Thymus (tissue), 14 donors: ENCODE measurements at places on chromosomes 7 and 10.

- DNase-seq, result no peak
Measured at GRCh38 chr7:132428247-132428919, 147.9 kb downstream of the PLXNA4 start.

GRCh38 chr7:134449680-134450079 is 9.2 kb downstream of the AKR1B1 start:
- no peak for DNase-seq

DNA sequence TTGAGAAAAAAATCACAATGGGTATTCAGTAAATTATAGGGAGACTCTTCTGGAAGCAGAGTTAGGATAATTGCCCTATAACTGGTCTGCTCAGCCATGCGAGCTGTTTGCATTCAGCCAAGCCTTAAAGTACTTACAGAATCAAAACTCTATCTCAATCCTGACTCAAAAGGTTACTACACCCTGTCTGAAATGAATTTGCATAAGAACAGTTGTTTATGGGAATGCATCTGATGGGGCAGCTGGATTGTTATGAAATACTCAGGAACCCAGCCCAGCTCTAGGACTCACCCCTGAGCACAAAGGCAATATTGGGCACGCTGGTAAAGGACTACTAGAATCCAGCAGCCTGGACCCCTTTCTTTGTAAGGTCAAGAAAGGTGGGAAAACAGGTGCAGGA is 38.8 kb downstream of the AKR1B15 start:
- DNase-seq, result no peak

- DNase-seq, result no peak
Measured at GRCh38 chr10:84523526-84523925, 195.1 kb downstream of the CCSER2 start.

DNA sequence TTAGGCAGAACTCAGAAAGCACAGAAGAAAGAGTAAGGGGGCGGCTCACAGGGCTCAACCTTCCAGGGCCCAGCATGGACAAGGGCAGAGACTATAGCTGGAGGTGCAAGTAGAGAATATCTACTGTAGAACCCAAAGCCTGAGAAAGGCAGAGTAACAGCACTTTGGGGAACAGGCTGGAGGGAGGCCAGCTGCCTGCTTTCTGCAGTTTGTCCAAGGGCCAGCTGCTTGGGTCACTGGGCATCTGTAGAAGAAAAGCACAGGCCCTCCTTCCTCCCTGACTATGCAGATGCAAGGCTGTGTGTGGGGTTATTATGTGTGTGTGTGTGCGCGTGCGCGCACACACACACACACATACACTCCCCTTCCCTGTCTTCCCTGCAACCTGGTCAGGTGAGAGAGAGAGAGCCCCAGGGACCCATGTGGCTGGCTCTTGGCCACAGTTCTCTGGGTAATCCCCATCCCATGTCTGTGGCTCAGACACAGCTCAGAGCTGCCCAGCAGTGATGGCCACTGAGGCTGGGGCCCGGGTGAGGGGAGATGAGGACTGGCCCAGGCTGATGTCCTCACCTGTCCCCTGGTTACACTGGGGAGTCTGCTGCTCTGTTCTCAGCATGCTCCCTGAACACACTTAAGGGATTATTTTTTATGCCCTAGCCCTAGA is 9.0 kb downstream of the ADRA2A start:
- DNase-seq, result no peak

GRCh38 chr10:122113161-122113944 is 124.4 kb downstream of the TACC2 start:
- DNase-seq, result no peak

GRCh38 chr7:145633513-145633912 is 483.1 kb upstream of the CNTNAP2 start:
- DNase-seq, result no peak

DNA sequence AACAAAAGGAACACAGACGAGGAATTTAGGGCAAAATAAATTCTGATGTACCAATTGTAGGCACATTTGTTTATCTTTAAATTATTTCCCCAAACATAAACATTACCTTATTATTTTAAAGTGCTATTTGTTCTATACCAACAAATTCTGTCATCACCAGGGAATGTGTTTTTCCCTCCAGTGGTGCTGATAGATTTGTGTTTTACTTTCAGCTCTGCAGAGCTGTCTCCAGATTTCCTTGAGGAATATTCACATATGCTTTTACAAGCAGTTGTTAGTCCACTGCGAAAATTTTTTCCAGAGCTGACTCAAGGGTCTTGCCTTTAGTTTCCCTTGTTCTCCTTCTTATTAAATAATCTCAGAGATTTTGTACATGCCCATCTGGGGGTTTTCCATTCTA is 362.8 kb downstream of the PHF14 start:
- no peak for DNase-seq

- DNase-seq, result no peak
Measured at GRCh38 chr7:44439926-44440325, 50.5 kb downstream of the NUDCD3 start.

DNA sequence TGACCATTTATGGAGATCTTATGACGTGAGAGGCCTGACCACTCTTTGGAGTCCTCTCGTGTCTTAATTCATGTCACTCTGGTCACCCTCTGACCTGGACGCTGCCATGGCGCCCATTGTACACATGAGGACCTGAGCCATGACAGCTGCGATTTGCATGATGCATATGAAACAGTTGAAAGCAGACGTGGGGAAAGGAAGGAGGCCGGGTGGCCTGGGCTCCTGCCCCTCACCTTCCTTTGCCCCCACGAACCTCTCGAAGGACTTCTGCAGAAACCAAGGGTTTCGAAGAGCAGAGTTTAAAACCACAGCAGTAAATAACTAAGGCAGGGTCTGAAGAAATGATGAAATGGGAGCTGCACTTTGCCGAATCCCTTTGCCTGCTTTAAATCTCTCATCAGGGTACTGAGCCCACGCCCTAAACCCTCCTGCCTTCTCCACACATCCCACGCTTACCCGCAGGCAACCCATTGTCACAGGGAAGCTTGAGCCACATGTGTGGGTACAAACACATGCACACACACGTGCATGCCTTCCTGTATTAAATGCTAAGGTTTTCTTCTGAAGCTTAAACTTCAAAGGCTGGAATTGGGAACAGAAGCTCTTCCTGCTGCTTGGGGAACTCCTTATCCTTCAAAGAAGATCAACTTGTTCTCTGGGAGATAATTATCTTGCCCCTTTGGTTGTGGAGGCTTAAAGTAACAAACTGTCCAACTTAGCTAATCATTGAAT is 11.7 kb upstream of the CALML3 start:
- peak; percentile 44 for DNase-seq

DNA sequence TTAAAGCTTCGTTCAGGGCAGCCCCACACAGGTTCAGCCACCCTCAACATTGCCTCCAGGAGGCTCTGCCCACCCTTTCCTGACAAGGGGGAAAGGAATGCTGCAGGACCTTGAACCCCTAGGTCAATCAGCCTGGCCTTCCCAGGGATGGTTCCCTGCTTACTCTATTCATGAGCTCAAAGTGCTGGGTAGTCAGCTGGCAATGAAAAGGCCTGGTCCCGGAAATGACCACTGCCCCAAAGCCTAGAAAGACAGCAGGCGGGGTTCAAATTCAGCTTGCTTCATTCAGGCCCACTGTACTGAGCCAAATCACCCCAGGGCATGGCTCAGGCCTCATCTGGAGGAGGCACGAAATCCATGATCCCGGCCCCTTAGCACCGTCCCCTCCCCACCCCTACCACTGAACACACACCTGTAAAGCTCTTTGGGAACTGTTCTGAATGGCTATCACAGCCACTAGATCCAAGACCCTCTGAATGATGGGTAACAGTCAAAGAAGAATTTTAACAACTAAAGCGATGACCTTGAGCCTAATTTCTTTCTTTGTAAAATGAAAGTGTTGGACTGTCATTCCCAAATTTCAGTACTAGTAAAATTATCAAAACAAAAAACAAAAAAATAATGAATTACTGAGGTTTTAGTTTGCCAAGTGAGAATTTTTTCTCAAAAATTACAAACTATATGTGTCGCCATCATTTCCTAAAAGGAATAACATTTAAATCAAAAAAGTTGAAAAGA is 1.0 kb downstream of the URGCP start:
- DNase-seq, result no peak

DNA sequence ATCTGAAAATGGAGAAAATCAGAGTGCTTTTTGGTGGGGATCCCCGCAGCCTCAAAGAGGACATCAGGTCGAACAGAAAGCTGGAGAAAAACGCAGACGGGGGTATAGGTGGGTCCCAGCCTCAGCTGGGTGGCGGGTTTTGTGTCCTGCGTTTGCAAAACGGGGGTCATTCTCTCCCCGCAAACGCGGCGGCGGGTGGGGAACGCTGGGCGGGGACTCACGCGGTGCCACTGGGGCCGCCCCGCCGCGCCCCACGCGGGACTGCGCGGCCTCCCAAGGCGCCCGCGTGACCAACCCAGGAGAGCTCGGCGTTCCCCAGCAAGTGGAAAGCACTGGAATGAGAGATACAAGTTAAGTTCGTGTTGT is 806 bp upstream of the VIPR2 start:
- no peak for DNase-seq

DNA sequence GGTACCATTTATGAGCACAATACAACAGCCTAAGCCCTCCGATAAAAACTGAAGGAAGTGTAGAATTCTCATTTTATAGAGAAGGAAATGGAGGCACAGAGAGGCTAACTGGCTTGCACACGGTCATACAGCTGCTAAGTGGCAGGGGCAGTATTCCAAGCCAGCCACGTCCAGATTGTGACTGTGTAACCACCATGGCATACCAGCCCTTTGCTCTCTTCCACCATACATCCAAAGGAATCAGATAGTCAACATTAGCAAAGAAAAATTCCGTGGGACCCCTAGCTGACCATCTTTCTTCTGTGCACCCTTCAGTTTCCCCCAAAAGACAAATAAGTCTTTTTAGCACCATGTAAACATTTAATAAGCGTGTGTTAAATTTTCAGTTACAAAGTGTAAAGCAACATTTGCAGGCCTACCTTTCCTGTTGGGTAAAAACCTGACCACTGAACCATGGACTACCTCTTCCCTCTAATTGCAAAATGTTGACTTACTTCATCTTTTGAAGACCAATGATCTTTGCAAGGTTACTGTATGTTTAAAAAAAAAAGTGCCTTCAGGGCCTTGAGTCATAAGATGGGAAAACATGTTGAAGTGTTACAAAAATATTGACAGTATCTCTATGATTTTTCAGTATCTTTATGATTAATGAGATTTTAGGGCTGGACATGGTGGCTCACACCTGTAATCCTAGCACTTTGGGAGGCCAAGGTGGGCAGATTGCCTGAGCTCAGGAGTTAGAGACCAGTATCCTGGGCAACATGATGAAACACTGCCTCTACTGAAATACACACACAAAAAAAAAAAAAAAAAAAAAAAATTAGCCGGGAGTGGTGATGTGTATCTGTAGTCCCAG is 24.3 kb upstream of the PDZD8 start:
- no peak for DNase-seq
